ENCODE measurements at places on chromosomes 12 and 14.

- no peak for DNase-seq
Observed at GRCh38 chr14:101084436-101084826, 180.9 kb upstream of the RTL1 start.

- DNase-seq: no peak
Observed at GRCh38 chr14:89327771-89328212, 89.2 kb downstream of the FOXN3 start.

- DNase-seq: no peak
Observed at GRCh38 chr12:71726548-71726947, 28.1 kb upstream of the RAB21 start.

DNA sequence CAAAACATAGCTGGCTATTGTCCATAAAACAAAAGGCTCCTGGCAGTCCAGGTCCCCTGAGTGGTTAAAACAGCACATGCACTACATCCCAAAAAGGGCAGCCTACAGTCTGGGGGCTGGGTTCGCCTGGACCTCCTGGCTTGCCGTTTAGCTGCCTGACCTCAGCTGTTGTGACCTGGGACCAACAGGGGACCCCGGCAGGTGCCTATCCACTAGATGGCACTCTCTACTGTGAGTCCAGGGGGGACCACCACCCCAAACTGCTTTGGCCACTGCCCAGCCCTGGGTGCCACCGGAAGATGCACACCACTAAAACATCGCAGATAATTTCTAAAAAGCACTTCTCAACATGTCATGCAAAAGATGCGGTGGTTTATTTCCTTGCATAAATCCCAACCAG lies 2.9 kb upstream of the RTL1 start:
- no peak for DNase-seq

GRCh38 chr14:95189367-95190132 lies 32.2 kb upstream of the DICER1 start:
- no peak for DNase-seq

- DNase-seq: peak; percentile 76
Observed at GRCh38 chr12:107092669-107093416, 506 bp downstream of the CRY1 start.

GRCh38 chr12:65911321-65911720 lies 87.0 kb downstream of the HMGA2 start:
- DNase-seq: no peak

DNA sequence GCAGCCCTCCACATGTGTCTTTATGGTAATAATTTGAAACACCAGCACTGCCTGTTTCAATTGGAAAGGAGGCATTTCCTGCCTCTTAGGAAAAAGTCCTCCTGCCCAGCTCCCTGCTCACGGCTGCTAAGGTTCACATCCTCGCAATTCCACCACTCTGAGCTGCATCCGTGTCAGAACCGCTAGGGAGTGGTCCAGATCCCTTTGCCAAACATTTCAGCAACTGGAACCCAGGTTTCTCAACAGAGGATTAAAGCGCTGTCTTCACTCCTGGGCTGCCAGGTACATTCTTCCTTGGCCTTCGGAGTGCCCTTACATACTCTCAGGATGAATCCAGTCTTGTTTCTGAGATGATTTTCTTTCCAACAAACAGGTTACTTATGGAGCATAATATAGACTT lies 23.3 kb downstream of the C14orf132 start:
- DNase-seq: no peak

DNA sequence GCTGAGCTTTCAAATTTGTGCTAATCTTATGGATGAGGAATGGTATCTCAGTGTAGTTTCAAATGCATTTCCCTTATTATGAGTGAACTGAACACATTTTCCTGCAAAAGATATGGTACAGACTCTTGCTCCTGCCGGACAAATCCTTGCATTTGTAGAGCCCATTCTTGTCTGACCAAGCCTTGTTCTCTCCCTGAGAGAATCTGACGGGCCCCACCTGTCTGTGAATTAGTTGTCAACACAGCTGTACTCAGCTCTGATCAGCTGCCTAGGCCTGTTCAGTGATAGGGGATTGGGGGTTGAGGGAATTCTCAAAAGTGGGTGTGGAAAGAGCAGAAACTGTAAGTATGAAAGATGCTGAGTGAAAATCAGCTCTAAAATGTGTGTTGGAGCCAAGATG lies 42.8 kb upstream of the SCN8A start:
- no peak for DNase-seq

DNA sequence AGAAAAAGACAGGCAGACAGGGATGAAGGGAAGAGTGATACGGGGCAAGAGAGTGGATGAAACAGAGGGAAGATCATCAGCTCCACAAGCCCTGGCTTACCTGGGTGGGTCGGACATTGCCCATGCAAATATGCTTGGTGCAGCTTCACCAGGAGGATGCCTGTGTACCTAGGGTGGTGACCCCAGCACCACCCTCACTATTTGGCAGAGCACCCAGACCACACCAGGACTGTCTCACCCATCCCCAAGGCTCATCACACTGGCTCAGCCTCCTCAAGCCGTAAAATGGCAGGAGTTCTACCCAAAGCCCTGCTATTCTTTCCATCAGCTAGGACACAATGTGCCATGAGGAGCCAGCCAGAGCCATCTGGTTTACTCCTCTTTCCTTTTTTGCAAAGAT lies 3.0 kb downstream of the GALNT8 start:
- DNase-seq: no peak

DNA sequence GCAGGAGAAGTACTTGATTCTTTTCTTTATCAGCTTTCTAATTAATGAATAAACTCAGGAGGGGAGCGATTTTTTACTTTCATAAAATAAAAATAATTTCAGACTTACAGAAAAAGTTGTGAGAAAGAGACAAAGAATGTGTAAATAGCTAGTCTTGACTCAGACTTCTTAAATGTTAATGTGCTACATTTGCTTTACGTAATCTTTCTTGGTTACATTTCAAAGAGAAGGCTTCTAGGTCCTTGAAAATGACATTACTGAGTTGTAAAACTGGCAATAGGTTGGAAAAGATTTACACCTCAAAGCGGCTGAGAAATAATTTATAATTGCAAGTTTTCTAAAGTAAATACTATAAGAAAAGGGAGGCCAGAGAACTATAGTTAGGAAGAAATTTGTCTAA lies 28.6 kb downstream of the GABARAPL1 start:
- no peak for DNase-seq

DNA sequence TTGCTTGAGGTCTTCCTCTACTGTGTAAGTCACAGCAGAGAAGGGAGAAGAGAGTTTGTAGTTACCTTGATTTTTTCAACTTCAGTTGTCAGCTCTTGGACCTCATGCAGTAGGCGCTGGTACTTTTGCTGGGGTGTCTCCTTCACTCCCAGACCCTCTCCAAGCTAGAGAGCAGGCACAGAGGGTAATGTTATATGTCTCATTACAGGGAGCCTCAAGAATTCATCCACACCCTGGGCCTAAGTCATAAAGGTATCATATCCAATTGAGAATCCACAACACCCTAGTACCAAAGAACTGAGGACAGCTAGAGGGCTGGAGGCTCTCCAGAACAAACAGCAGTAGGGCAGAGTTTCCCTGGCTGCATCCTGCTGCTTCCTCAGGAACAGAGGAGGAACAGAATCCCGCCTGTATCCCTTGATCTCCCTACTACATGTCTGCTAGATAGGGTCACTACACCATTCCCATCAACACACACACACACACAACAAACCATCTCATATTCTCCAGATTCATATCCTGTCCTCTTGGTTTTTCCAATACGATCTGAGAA lies 11.9 kb downstream of the DCTN2 start:
- no peak for DNase-seq

- DNase-seq: no peak
Observed at GRCh38 chr12:126346087-126346486, 1280.9 kb downstream of the AACS start.

GRCh38 chr12:6062757-6063735 lies 61.4 kb downstream of the VWF start:
- DNase-seq: peak; percentile 68

DNA sequence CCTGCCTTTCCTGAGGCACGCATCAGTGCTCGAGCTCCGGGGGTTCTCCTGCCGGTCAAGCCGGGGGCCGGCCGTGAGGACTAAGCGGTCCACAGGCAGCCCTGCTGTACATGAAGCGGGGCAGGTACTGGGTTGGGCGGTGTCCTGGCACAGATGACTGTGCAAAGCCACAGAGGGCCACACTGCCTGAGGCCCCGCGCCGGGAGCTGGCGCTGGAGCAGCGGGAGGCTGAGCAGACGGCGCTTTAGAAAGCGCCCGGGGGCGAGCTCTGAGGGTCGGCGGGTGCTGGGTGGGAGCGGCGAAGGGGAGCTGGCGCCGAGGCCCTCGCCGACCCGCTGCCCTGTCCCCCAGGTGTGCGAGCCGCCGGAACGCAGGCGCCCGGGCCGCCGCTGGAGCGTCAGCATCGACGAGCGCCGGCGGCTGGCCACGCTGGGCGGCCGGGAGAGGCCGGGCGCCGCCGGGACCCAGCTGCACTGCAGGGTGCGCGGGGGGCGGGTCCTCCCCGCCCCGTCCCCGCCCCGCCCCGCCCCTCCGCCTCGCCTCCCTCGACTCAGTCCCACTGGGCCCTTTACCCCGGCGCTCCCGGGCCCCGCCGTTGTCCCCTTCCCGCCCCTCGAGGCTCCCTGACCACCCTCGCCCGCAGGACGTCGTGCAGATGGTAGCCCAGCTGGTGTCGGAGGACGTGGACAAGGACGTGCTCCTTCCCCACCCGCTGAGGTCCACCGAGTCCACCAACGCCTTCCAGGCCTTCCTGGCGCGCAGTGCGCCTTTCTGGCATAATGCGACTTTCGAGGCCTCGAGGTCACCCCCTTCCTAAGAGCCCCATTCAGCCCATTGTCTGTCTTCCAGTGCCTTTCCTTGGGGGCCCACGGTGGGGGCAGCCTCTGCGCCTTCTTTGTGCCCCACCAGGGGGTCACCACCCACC lies 8.3 kb upstream of the MTA1 start:
- no peak for DNase-seq
